ENCODE measurements at places on chromosomes 6 and 20.

GRCh38 chr6:27599859-27600532 lies 127.1 kb upstream of the ZNF184 start:
- DNase-seq: no peak

- peak; percentile 59 for DNase-seq
Observed at GRCh38 chr6:13261464-13261994, 66.8 kb downstream of the TBC1D7 start.

GRCh38 chr6:102327697-102328225 lies 934.3 kb downstream of the GRIK2 start:
- DNase-seq: no peak

- no peak for DNase-seq
Observed at GRCh38 chr20:17976305-17976704, 7.5 kb downstream of the MGME1 start.

DNA sequence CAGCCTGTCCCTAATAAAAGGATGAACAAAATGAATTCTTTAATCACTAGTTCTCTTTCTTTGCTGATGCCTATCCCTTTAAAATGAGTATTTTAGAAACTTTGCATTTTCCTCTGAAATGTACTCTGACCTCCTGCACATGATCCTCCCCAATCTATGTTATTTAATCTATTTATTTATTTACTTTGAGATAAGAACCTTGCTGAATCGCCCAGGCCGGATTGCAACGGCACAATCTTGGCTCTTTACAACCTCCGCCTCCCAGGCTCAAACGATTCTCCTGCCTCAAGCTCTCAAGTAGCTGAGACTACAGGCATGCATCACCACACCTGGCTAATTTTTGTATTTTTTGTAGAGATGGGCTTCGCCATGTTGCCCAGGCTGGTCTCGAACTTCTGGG lies 27.9 kb downstream of the ADTRP start:
- DNase-seq: no peak

- no peak for DNase-seq
Observed at GRCh38 chr6:111256646-111257045, 169.3 kb downstream of the SLC16A10 start.

DNA sequence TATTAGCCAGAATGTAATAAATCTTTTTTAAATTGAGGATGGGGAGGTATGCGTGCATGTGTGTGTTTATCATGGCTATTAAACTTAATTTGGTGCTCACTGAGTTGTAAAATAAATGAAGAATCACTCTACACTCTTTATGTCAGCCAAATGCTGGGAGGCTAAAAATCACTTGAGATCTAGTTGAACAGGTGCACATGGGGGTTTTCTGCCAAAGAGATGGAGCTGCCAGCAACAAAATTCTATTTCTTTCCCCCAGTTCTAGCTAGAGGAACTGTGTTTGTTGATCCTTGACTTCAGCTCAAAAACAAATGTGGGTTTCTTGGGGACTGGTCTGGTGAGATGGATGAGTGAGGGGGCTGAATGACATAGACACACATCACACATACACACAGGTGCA lies 183.3 kb upstream of the BTBD3 start:
- no peak for DNase-seq

DNA sequence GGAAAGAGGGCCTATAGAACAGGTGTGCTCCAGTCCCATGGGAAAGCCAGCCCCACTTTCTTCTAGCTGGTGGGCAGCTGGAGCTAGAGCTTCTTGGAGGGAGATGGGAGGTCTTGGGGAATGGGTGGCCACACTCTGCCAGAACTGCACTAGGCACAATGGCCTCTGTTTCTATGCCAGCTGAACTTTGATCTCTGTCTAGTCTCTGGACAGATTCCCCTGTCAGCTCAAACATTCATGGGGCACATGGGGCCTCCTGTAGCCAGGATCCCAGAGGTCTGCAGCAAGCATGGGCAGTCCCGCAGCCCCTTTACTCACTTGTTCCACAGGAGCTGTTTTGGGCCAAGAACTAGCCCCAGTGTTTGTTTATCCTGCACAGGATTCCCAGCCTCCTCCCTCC lies 591.3 kb upstream of the HS3ST5 start:
- no peak for DNase-seq

GRCh38 chr6:70860045-70860444 lies 96.8 kb downstream of the B3GAT2 start:
- no peak for DNase-seq

GRCh38 chr6:25966711-25967110 lies 4.1 kb downstream of the TRIM38 start:
- no peak for DNase-seq

DNA sequence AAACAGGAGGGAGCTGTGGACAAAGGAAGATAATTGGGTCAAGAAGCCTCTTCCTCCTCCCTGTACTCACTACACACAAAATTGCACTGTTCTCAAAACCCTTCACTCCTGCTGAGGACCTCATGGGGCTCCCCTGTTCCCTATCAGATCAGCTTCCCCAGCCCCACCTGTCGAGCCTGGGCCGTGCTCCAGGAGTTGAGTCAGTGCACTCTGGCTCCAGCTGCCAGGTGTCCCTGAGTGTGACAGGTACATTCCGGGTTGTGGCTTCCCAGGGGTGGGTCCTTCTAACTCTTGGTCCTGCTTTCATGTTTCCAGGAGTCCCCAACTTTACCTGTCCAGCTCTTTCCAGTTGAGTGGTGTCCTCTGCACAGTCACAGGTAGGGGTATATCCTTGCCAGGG lies 8.4 kb downstream of the RAB5IF start:
- DNase-seq: no peak

GRCh38 chr6:41712651-41713103 lies 22.7 kb downstream of the TFEB start:
- no peak for DNase-seq

DNA sequence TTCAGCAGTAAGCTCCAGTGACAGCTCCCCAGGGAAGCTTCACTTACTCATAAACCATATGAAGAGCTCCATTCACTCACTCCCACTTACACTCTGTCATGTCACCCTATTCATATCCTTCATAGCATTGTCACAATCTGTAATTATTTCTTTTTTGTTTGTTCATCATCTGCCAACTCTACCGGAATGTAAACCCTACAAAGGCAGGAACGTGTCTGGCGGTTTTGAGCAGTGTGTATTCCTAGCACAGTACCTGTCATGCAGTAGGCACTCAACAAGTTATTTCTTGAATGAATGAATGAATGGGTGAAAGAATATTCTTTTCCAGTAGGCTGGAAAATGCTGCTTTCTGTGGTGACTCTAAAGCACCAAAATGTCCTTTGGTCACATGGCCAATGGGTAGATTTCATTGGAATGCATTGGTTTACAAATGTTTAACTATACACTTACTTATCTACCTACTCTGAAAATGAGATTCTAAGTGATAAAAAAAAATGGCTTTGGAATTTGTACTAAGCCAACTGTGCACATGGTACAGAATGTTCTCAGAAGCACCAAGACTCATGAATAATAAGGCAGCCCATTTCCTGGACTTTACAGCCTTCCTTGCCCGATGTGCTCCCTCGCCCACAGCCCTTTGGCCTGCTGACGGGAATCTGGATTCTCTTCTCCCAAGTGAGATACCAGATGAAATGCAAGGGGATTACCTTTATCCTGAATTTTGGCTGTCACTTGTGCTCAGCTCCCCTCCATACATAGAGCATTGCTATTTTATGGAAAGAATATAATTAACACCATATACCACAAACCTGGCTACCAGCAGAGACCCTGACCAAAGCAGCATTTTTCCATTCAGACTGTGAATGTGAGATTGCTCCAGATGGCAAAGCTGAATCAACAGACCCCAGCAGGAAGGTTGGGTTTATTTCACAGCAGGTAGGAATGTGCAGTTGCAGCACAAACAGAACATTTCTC lies 273.3 kb downstream of the ALDH8A1 start:
- DNase-seq: no peak

DNA sequence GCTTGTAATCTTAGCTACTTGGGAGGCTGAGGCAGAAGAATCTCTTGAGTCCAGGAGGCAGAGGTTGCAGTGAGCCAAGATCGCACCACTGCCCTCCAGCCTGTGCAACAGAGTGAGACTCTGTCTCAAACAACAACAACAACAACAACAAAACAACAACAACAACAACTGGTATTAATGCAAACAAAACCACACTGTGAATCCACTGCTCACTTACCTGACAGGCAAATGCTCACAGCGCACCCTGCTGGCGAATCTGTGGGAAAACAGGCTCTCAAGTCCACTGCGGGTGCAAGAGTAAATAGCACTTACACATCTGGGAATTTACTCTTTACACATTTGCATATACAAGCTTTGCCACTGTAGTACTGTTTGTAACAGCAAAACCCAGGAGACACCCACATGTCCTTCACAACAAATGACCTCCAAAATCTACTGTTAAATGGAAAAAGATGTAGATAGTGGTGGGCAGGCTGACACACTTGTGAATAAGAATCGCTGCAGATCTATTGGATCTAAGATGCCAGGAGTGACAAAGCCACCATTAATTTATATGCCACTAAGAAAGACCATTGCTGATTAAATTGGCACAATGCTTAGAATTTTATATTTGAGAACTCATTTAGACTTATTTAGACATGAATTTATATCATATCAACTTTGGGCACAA lies 29.3 kb downstream of the NSFL1C start:
- peak; percentile 81 for DNase-seq

DNA sequence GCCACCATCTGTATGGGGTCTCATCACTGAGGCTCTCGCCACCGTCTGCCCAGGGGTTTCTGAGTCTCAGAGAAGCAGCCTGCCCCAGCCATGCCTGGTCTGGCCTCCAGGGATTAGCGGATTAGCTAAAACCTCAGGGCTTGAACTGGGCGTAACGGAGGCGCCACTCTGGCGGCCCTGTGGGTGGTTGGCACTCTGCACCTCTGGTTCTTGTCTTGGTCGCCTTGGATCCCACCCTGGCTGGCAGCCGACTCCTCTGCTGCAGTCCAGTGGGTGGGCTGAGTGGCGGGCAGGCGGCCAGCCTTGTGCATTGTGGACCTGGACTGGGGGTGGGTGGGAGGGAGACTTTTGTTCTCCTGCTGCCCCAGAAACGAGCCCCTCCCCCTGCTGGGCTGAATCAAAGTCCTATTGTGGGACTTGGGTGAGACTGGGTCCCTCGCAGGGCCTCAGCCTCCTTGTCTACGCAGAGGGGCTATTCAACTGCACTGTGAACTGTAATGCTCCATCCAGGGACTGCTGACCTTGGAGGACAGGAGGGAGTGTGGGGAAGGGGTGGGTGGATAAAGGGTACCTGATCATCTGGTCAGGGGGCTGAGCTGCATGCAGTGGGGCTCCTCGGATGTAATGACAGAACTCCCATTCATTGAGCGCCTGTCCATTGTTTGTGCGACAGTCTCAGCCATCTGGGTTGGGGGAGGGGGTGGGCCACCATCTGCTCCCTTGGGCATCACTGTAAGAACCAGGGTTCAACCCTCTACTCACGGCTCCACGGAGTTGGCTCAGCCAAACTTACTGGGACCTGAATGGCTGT lies 23.9 kb downstream of the SUN5 start:
- DNase-seq: no peak

GRCh38 chr6:106823732-106824351 lies 150.7 kb downstream of the CD24 start:
- no peak for DNase-seq

- DNase-seq: no peak
Observed at GRCh38 chr6:139080255-139080920, 51.8 kb downstream of the ABRACL start.

DNA sequence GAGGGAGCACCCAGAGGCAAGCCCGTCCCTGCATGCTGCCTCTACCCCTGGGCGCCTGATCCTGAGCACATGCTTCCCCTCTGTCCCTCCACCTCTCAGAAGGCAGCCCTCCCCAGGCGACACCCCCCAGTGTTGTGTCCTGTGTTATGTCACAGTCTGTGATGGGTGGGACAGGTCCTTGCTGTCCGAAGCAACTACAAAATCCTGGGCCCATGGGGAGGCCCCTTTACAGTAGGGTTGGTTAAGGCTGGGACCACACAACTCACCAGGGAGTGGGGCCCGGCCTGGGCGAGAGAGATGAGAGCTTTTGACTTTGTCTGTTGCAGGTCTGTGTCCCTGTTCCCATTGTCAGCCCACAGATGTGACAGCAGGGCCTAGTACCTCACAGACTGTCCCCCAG lies 78.0 kb downstream of the DHX35 start:
- DNase-seq: no peak

GRCh38 chr6:16314296-16314695 lies 75.9 kb downstream of the GMPR start:
- DNase-seq: no peak

- no peak for DNase-seq
Observed at GRCh38 chr6:106927531-106928398, 46.8 kb downstream of the CD24 start.

DNA sequence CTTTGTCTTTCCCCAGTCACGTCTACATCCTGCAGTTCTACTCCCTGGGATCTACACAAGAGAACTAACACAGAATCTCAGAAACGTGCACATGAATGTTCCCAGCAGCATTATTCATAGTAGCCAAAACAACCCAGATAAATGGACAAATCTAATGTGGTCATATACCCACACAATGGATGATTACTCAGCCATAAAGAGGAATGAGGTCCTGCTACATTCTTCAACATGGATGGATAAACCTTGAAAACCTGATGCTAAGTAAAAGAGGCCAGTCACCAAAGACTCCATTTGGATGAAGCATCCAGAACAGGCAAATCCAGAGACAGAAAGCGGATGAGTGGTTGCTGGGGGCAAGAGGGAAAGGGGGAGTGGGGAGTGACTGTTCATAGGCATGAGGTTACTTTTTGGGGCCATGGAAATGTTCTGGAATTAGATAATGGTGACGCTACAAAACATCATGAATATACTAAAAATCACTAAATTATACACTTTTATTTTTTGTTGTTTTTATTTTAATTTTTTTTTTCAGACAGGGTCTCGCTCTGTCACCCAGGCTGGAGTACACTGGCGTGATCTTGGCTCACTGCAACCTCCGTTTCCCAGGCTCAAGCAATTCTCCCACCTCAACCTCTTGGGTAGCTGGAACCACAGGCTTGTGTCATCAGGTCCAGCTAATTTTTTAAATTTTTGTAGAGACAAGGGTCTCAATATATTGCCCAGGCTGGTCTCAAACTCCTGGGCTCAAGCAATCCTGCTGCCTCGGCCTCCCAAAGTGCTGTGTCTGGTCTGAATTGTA lies 50.8 kb upstream of the DSN1 start:
- no peak for DNase-seq

- no peak for DNase-seq
Observed at GRCh38 chr20:4709261-4710105, 12.2 kb upstream of the PRND start.

DNA sequence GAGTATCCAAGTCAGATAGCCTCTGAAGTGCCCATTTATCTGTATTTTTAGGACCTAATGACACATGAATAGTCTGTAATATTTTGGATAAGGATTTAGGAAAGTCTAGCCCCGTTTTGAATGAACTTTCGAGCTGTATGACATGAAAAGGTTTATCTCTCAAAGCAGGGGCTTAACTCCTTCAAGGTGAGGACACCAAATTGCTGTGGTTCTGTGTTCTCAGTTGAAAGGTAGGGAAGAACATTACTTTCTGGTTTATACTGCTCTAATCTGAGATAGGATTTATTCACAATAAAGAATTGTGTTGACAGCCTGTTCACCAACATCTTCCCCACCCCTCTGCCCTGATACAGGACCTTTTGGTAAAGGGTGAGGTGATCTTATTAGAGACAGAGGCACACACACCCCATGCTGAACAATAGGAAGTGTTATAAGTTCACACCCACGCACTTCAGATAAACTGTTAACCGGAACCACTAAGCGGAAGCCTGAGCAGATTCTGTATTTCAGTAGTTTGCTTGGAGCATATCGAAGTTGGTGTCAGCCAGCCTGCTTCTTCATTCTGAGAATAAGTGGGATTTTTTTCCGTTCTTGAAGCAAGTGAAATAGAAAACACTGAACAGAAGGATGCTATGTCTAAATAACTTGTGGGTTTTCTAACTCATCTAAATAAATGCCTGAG lies 223.3 kb downstream of the TMEM242 start:
- peak; percentile 32 for DNase-seq

- no peak for DNase-seq
Observed at GRCh38 chr6:100484474-100484873, 19.8 kb upstream of the SIM1 start.

Measured in germinal center (tissue), 1 donor.